ENCODE measurements at places on chromosomes 7 and 10.

DNA sequence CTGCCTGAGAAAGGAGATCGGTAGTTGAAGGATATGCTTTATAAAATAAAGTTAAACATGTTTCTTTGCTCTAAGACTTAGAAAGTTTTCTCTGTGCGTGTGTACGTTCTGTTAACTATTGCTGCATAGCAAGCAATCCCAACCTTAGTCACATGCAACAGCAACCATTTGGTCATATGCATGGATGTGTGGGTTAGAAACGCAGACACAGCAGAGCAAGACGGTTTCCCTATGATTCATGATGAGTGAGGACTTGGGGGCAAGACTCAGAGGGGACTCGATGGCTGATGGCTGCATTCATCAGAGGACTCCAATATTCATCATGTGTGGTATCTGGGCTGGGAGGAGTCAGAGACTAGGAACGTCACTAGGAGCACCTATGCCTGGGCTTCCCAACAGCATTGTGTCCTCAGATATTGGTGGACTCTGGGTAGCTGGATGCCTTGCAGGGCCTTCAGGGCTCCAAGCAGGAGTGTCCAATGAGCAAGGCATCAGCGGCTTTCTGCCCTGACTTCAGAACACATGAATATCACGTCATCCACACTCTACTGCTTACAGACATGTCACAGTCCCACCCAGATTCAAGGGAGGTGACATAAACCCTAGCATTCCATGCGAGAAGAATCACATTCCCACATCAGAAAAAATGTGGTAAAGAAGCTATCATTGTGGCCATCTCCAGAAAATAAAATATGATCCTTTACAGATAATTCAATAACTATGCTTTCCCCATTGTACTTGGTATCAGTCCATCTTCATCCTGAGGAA lies 731.2 kb downstream of the TNS3 start:
- no peak overlapping the region for H3K27ac ChIP-seq
- no peak for DNase-seq
- peaks cover 6% of the 10 kb centered on the region for H3K27me3 ChIP-seq
- no peak overlapping the region for H3K4me3 ChIP-seq

DNA sequence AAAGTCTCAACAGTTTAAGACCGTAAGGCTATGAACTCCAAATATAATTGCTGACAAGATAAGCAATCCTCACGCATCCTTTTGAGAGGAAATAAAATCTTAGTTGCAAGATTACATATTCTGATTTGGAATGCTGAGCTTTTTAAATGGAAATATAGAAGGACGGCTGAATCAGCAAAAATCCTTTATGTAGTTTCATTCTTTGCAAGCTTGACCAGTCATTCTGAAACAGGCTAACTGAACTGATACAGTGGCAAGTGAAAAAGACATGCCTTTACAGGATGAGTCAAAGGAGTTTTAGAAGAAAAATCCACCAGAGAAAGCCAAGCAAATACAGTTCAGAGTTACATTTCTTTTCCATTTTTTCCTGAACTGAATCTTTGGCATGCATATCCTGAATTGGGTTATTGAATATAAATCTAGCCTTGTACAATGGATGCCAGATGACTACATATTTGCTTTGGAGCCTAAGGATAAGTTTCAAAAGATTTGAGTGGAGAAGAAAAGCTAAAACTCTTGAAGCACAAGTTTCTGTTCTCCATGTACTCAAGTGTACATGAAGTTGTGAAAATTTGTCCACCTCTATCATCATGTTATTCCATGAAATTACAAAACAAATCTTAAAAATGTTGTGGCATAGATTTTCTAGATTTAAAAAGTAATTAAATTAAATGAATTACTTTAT lies 4.4 kb downstream of the VIM start:
- peaks cover 38% of the 10 kb centered on the region for H3K27me3 ChIP-seq
- H3K4me3 ChIP-seq, result peak overlapping the region; percentile 99
- peaks cover 66% of the 10 kb centered on the region for H3K36me3 ChIP-seq
- DNase-seq, result no peak
- H3K27ac ChIP-seq, result peak overlapping the region; percentile 42
- H3K4me1 ChIP-seq, result peaks cover 25% of the 10 kb centered on the region

GRCh38 chr10:124539935-124540641 lies 78.5 kb downstream of the LHPP start:
- no peaks in the 10 kb centered on the region for H3K27me3 ChIP-seq
- peaks cover 12% of the 10 kb centered on the region for H3K4me1 ChIP-seq
- no peaks in the 10 kb centered on the region for H3K36me3 ChIP-seq
- no peak overlapping the region for H3K4me3 ChIP-seq
- H3K27ac ChIP-seq, result no peak overlapping the region
- peak; percentile 85 for DNase-seq

DNA sequence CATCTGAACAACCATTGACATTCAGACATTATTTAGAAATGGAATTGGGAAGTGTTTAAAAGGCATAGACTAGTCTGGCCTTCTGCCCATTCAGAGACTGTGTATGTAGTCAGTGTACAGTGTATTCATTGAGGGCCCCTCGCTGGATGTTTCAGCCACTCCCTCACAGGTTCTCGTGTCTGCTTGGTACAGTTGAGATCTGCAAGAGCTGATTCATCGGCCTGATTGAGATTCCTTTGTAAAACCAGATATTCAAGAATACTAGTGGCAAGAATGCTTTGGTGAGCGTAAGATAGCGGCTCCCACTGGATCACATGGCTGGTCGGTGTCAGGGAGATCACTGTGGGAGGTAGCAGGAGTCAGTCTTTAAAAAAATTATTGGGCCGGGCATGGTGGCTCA lies 119.5 kb downstream of the TCF7L2 start:
- H3K36me3 ChIP-seq, result peaks cover 18% of the 10 kb centered on the region
- peaks cover 25% of the 10 kb centered on the region for H3K4me1 ChIP-seq
- no peak overlapping the region for H3K27ac ChIP-seq
- DNase-seq, result no peak
- H3K27me3 ChIP-seq, result no peaks in the 10 kb centered on the region

GRCh38 chr7:155576416-155576815 lies 30.1 kb upstream of the CNPY1 start:
- H3K27me3 ChIP-seq, result no peaks in the 10 kb centered on the region
- no peak overlapping the region for H3K27ac ChIP-seq
- H3K36me3 ChIP-seq, result no peaks in the 10 kb centered on the region
- DNase-seq, result no peak
- no peaks in the 10 kb centered on the region for H3K4me1 ChIP-seq

GRCh38 chr7:101586078-101586905 lies 42.8 kb downstream of the MYL10 start:
- H3K36me3 ChIP-seq, result peaks cover 5% of the 10 kb centered on the region
- no peak overlapping the region for H3K4me3 ChIP-seq
- peaks cover 8% of the 10 kb centered on the region for H3K4me1 ChIP-seq
- DNase-seq, result no peak

- no peak for DNase-seq
- peaks cover 27% of the 10 kb centered on the region for H3K36me3 ChIP-seq
- peaks cover 1% of the 10 kb centered on the region for H3K27me3 ChIP-seq
Observed at GRCh38 chr7:23347682-23348180, 48.6 kb downstream of the MALSU1 start.

DNA sequence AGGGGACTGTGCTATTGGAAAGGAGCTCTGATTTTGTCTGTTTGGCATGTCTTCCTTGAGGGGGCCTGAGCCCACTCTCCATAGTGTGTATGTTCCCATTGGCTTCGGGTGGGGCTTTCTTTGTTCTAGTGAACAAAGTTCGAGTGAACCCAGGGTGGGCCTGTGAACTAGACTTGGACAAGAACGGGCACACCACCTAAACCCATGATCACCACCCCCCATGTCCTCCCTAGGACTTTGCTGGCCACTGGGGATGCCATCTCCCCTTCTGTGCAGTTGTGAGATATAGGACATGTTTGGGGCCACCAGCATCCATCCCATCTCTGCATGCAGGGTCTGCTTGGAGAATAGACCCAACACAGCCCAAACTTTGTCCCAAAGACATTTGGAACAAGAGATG lies 195.5 kb upstream of the LYZL2 start:
- H3K27me3 ChIP-seq, result peaks cover 9% of the 10 kb centered on the region
- peaks cover 25% of the 10 kb centered on the region for H3K4me1 ChIP-seq
- no peak overlapping the region for H3K4me3 ChIP-seq
- no peak for DNase-seq

GRCh38 chr7:131829947-131830558 lies 273.6 kb upstream of the PODXL start:
- no peak overlapping the region for H3K4me3 ChIP-seq
- peak; percentile 69 for DNase-seq
- H3K4me1 ChIP-seq, result peaks cover 18% of the 10 kb centered on the region
- peak overlapping the region; percentile 34 for H3K27ac ChIP-seq
- peaks cover 4% of the 10 kb centered on the region for H3K27me3 ChIP-seq
- H3K36me3 ChIP-seq, result no peaks in the 10 kb centered on the region

GRCh38 chr7:41261080-41261479 lies 441.8 kb downstream of the INHBA start:
- H3K4me1 ChIP-seq, result no peaks in the 10 kb centered on the region
- no peak overlapping the region for H3K4me3 ChIP-seq
- no peaks in the 10 kb centered on the region for H3K27me3 ChIP-seq
- H3K27ac ChIP-seq, result no peak overlapping the region
- DNase-seq, result no peak

- H3K4me3 ChIP-seq, result no peak overlapping the region
- H3K27me3 ChIP-seq, result no peaks in the 10 kb centered on the region
Observed at GRCh38 chr7:134514663-134515062, 12.7 kb upstream of the AKR1B10 start.

- H3K36me3 ChIP-seq, result no peaks in the 10 kb centered on the region
- peaks cover 5% of the 10 kb centered on the region for H3K4me1 ChIP-seq
- DNase-seq, result no peak
Observed at GRCh38 chr10:21272643-21273399, 252.7 kb downstream of the SKIDA1 start.

- peaks cover 2% of the 10 kb centered on the region for H3K27me3 ChIP-seq
- peaks cover 2% of the 10 kb centered on the region for H3K4me1 ChIP-seq
- H3K4me3 ChIP-seq, result no peak overlapping the region
- DNase-seq, result no peak
Observed at GRCh38 chr7:41942468-41943093, 239.7 kb upstream of the INHBA start.

DNA sequence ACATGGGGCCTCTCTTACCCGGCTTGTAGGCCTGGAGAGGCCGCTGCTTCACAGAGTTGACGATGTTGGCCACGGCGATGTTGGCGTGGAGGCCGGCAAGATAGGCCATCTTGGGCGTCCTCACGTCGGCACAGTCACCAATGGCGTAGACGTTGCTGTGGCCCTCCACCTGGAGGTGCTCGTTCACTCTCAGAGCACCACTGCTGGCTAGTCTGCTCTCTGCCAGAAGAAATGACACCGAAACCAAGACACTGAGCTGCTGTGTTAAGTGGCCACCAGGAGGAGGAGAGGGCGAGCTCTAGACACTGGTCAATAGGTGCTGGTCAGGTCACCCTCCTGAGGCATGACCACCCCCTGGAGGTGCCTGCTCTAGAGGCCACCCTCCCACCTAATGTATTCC lies 17.7 kb downstream of the AIFM2 start:
- H3K36me3 ChIP-seq, result peaks cover 18% of the 10 kb centered on the region
- peaks cover 11% of the 10 kb centered on the region for H3K27me3 ChIP-seq
- DNase-seq, result no peak
- H3K27ac ChIP-seq, result no peak overlapping the region
- no peak overlapping the region for H3K4me3 ChIP-seq

DNA sequence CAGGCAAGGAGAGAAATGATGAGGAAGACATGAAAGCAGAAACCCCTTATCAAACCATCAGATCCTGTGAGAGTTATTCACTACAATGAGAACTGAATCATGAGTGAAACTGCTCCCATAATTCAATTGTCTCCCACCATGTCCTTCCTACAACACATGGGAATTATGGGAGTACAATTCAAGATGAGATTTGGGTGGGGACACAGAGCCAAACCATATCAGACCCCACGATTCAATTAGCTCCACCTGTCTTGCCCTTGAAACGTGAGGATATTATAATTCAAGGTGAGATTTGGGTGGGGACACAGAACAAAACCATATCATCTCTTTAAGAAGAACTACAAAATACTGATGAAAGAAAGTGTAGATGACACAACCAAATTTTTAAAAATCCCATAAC lies 128.9 kb downstream of the IMMP2L start:
- no peak overlapping the region for H3K27ac ChIP-seq
- H3K4me3 ChIP-seq, result no peak overlapping the region
- no peak for DNase-seq
- peaks cover 3% of the 10 kb centered on the region for H3K27me3 ChIP-seq
- H3K36me3 ChIP-seq, result peaks cover 6% of the 10 kb centered on the region

DNA sequence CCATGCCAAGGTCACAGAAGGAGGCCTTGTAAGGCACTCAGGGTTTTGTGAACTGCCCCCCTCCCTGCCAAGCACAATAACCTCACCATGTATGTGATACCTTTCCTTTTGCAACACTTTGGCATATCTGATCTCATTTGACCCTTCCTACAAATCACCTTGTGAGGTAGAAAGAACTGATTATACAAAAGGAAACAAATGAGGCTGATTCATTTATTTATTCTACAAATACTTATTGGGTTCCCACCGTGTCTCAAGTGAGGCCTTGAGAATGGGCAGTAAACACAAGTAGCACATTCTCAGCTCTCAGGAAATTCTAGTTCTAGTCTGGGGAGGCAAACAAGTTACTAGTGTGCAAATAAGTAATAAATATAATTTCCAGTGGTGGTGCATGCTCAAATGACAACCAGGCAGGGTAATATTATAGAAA lies 19.6 kb downstream of the PLCE1 start:
- H3K27me3 ChIP-seq, result no peaks in the 10 kb centered on the region
- DNase-seq, result no peak
- no peak overlapping the region for H3K27ac ChIP-seq
- no peaks in the 10 kb centered on the region for H3K36me3 ChIP-seq
- H3K4me3 ChIP-seq, result no peak overlapping the region

DNA sequence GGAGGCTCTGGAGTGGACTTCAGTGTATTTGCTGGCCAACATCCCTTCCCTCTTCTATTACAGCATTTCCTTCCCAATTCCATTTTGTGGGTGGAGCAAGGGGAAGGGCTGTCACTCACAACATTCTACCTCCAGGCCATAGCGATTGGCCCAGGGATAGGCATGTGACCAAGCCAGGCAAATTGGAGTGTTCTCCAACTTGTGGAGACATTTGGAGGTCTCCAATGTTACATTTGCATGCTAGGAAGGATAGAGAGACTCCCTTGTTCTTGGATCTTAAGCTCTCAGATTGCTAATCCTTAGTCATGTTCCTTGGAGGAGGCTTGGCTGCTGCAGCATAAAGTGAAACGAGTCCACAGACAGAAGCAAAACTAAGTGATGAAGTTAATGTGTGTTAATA lies 95.6 kb upstream of the KIF5B start:
- peaks cover 4% of the 10 kb centered on the region for H3K36me3 ChIP-seq
- H3K27me3 ChIP-seq, result no peaks in the 10 kb centered on the region
- peaks cover 26% of the 10 kb centered on the region for H3K4me1 ChIP-seq
- H3K27ac ChIP-seq, result no peak overlapping the region
- H3K4me3 ChIP-seq, result no peak overlapping the region

DNA sequence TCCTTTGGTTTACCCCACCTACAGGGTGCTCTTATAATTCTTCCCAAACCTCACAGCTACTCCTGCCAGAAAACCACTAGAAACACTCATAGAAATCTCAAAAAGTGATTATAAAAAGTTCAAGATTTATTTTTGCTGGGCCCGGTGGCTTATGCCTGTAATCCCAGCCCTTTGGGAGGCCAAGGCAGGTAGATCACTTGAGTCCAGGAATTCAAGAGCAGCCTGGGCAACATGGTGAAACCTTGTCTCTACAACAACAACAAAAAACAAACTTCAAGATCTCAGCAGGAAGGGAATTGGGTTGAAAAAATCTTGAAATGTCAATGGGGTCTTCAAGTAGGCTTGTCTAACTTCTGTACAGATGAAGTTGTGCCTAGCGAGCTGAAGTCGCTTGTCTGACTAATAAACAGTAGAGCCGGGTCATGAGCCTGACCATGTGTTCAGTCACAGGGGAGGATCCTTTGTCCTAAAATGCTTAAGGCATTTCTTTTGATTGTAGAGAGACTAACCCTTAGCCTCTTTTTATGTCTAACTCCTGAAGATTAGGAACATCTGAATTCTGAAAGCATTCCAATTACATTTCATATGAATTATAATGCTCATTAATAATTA lies 124.6 kb downstream of the NOC3L start:
- H3K27ac ChIP-seq, result no peak overlapping the region
- peaks cover 24% of the 10 kb centered on the region for H3K4me1 ChIP-seq
- no peaks in the 10 kb centered on the region for H3K36me3 ChIP-seq

Data from endothelial cell (in vitro differentiated cells).